ENCODE measurements at places on chromosomes 16 and 17.

GRCh38 chr16:3075523-3075915 lies 10.1 kb downstream of the IL32 start:
- no peak for DNase-seq
- no peaks in the 10 kb centered on the region for H3K36me3 ChIP-seq
- H3K27me3 ChIP-seq, result peaks cover 2% of the 10 kb centered on the region
- H3K4me3 ChIP-seq, result no peak overlapping the region
- no peak overlapping the region for H3K27ac ChIP-seq

- H3K36me3 ChIP-seq, result no peaks in the 10 kb centered on the region
- no peak overlapping the region for H3K27ac ChIP-seq
- no peak overlapping the region for H3K4me3 ChIP-seq
- DNase-seq, result no peak
- peaks cover 5% of the 10 kb centered on the region for H3K27me3 ChIP-seq
- H3K4me1 ChIP-seq, result peaks cover 25% of the 10 kb centered on the region
These were observed 69.3 kb downstream of the CRISPLD2 start for GRCh38 chr16:84889066-84889465.

- no peaks in the 10 kb centered on the region for H3K4me1 ChIP-seq
- H3K27me3 ChIP-seq, result no peaks in the 10 kb centered on the region
- no peak for DNase-seq
- H3K4me3 ChIP-seq, result no peak overlapping the region
- no peaks in the 10 kb centered on the region for H3K36me3 ChIP-seq
These were observed 954.7 kb upstream of the RBFOX1 start for GRCh38 chr16:6377956-6378355.

DNA sequence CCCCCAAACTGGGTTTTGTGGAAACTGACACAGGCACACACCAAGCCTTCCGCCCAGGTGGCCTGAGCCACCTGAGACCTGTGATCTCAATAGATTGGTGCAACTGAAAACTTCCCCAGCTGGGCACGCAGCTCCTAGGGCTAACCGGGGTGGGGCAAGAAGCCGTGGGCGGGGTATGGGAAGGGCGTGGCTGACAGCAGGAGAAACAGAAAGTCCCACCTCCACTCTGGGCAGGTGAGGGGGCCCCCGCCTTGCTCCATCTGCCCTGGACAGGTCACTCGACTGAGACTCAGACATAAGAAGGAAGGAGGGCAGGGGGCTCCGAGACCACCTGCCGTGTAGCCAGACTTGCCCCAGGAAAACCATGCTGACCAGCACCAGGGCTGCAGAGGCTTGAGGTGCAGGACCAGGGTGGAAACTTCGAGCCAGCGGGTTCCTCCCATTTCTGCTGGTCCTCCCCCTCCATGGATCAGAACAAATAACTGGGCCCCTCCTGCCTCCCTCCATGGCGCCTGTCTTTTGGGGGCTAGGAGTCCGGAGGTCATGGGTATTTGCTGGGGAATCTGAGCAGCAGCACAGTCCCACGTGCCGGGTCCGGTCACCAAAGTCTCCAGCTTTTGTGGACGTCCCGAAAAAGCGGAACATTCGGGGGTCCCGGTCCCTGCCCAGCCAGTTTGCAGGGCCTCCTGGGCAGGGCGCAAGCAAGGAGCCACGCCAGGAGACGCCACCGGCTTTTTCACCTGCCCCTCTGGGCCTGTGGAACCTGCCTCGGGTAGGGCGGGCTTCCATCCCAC lies 1.3 kb downstream of the TIMP2 start:
- peaks cover 49% of the 10 kb centered on the region for H3K4me1 ChIP-seq
- no peaks in the 10 kb centered on the region for H3K36me3 ChIP-seq
- peak overlapping the region; percentile 53 for H3K4me3 ChIP-seq
- peaks cover 18% of the 10 kb centered on the region for H3K27me3 ChIP-seq
- DNase-seq, result no peak

- peak within 1 kb of the TSS; percentile 14 for H3K27ac ChIP-seq
- peaks cover 2% of the 10 kb centered on the region for H3K27me3 ChIP-seq
- peaks cover 30% of the 10 kb centered on the region for H3K36me3 ChIP-seq
- peak; percentile 56 for DNase-seq
- H3K4me1 ChIP-seq, result peaks cover 22% of the 10 kb centered on the region
These were observed at the start of gene CSNK2A2 for GRCh38 chr16:58198022-58198683. TSS of gene CSNK2A2 (minus strand) at chr16:58198106. CDS start at chr16:58197736, 370 bp downstream.

DNA sequence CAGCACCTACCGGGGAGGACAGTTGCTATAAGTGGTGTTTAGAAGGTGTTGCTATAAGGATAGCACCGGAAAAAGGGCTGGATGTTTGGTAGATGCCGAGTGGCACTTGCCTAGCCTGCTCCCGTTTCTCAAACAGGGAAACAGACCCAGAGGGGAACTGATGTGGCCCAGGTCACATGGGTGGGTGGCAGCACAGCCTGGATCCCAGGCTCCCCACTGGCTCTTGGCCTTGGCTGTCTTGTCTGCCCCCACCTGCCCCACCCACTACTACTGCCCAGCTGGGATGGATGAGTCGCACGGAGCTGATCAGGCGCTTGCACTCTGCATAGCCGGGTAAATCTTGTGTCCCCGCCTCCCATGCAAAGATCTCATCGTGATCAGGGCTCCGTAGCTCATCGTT lies 7.2 kb downstream of the SMTNL2 start:
- H3K4me3 ChIP-seq, result no peak overlapping the region
- H3K4me1 ChIP-seq, result peaks cover 11% of the 10 kb centered on the region
- H3K27me3 ChIP-seq, result 0 out of 3 replicates have a peak, but pooled peaks cover 4% of the 10 kb centered on the region
- DNase-seq, result no peak
- H3K36me3 ChIP-seq, result no peaks in the 10 kb centered on the region

GRCh38 chr16:57986196-57986595 lies 14.3 kb downstream of the ZNF319 start:
- no peaks in the 10 kb centered on the region for H3K36me3 ChIP-seq
- DNase-seq, result no peak
- H3K27ac ChIP-seq, result no peak overlapping the region
- no peak overlapping the region for H3K4me3 ChIP-seq
- peaks cover 25% of the 10 kb centered on the region for H3K4me1 ChIP-seq

- no peaks in the 10 kb centered on the region for H3K27me3 ChIP-seq
- DNase-seq, result no peak
- H3K36me3 ChIP-seq, result no peaks in the 10 kb centered on the region
- no peak overlapping the region for H3K27ac ChIP-seq
- no peak overlapping the region for H3K4me3 ChIP-seq
These were observed 15.4 kb downstream of the PIGL start for GRCh38 chr17:16232391-16232790.

DNA sequence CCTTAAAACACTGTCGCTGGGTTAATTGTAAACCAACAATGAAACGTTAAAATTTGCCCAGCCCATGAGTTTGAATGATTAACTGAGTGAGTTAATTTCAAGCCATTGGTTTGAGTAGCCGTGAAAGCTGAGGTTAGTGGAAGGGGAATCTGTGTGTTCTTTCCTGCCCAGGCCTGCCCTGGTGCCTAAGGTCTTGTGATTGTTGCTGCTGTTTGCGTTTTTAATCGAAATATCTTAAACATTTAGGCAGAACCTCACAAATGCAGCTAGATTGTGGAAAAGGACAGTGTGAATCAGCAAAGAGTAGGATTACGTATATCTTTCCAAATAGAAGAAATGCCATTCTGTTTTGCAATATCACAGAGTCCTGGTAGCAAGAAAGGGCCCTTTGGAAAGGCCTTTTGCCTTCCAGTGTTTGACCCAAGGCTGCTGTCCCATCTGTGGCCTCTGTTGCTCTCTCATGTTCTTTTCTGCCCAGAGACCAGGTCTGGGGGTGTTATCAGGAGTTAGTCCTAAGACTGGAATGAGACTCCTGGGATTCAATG lies 113.8 kb downstream of the MSI2 start:
- peak overlapping the region; percentile 85 for H3K27ac ChIP-seq
- H3K27me3 ChIP-seq, result no peaks in the 10 kb centered on the region
- peaks cover 95% of the 10 kb centered on the region for H3K4me1 ChIP-seq
- H3K4me3 ChIP-seq, result peak overlapping the region; percentile 39
- peak; percentile 94 for DNase-seq

DNA sequence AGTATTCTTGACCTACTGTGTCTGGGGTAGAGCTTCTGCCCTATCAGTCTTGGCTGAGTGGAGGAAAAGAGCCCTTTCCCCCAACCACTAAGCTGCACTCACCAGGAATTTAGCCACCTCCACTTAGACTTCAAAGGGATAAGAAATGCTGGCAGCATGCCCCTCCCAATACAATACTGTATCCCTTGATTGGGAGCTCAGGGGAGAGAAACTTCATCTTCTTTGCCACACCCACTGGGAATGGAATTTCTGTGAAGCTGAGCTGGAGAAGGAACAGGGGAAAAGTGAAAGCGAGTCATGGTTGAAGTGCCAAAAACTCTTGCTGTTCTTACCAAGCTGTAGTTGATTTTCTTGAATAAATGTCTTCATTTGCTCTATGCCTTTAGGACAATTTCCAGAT lies 68.8 kb downstream of the CEP112 start:
- no peaks in the 10 kb centered on the region for H3K4me1 ChIP-seq
- no peak overlapping the region for H3K27ac ChIP-seq
- no peaks in the 10 kb centered on the region for H3K36me3 ChIP-seq
- no peak overlapping the region for H3K4me3 ChIP-seq

DNA sequence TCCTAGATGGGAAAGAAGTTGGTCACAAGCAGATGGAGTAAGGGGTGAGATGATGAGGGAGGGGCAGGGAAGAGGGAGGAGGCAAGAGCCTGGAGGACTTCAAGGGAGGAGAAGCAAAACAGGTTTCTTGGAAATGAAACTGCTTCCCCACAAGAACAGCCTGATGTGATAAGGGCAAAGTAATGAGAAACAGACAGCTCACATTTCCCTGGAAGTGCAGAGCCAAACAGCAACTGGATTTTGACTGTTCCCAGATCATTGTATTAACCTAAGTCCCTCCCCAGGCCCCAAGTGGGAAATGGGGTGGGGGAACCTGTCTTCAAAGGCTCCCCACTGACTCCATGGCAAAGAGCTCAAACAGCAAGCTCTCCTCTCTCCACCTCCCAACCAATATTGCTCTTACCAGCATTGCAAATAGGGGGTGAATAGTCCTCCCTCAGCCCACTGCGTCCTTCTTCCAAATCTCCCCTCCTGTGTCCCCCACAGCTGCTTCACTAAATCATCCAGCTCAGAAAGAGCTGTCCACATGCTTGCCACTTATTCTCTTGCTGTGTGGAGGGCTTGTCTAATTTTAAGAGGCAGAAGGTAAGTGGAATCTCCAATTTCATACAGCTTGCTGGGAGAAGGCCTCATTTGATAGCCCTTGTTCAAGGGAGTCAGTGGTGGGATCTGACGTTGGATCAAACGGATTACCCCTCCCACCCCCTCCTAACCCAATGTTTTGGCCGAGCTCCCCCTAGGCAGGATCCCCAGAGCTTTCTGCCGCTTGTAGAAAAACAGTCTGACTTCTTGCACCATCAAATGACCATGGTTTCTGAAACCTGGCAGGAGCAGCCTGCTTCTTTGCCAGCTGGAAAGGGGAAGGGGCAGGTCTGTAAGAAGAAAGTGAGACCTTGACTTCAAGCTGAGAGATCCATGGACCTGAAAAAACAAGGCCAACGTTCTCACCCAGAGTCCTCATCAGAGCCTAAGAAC lies 56.3 kb upstream of the SMIM36 start:
- H3K27ac ChIP-seq, result no peak overlapping the region
- H3K36me3 ChIP-seq, result no peaks in the 10 kb centered on the region
- no peaks in the 10 kb centered on the region for H3K4me1 ChIP-seq
- H3K27me3 ChIP-seq, result 0 out of 2 replicates have a peak, but pooled peaks cover 2% of the 10 kb centered on the region

- H3K4me3 ChIP-seq, result no peak overlapping the region
- peaks cover 41% of the 10 kb centered on the region for H3K4me1 ChIP-seq
- H3K36me3 ChIP-seq, result no peaks in the 10 kb centered on the region
- DNase-seq, result peak; percentile 55
- H3K27ac ChIP-seq, result no peak overlapping the region
- H3K27me3 ChIP-seq, result peaks cover 31% of the 10 kb centered on the region
These were observed 27.7 kb downstream of the SRL start for GRCh38 chr16:4214215-4214621.

DNA sequence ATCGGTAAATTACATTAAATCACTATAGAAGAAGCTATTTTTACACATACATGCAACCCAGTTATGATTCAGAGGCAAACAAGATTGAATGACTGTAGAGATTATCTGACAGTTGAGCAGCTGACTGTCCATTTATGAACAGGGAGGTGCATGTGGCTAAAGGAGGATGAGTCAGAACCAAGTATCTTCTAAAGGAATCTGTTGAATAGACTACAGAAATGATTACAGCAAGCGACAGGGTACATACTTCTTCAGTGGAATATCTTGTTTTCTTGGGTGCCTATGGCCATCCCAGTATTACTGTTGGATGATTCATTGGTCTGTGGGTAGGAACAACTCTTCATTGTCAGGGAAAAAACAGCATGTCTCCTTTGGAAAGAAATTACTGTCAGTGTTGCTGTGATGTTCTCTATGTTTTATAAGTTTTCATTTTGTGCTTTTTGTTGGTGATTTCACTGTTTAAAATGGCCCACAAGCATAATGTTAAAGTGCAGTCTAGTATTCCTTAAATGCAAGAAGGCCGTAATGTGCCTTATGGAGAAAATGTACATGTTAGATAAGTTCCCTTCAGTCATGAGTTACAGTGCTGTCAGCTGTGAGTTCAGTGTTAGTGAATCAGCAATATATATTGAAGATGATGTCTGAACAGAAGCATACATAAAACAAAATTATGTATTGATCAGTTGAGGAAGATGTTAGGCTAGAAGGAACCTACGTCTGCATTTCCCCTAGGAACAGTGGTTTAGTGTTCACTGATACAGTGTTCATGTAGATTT lies 27.0 kb downstream of the CBFB start:
- no peak overlapping the region for H3K4me3 ChIP-seq
- H3K36me3 ChIP-seq, result peaks cover under 1% of the 10 kb centered on the region
- DNase-seq, result peak; percentile 29
- no peaks in the 10 kb centered on the region for H3K27me3 ChIP-seq
- H3K4me1 ChIP-seq, result peaks cover 17% of the 10 kb centered on the region

DNA sequence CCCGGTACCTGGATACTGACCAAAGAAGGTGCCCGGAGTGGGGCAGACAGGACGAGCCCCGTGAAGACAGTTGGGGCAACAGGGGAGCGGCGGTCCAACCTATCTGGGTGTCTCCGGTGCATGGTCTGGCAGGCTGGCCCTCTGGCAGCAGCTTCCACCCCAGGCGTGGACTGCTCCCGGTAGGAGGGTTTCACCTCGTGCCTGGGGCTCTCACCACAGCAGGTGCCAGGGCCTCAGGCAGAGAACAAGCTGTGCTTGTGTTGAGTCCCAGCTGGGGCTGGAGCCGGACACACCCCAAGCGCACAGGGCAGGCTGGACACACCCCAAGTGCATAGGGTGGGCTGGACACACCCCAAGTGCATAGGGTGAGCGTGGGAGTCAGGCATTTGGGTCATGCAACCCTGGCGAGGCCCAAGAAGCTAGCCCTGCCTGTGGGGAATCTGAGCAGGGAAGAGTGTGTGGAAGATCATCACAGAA lies 1.5 kb upstream of the FBXL16 start:
- H3K4me1 ChIP-seq, result 0 out of 2 replicates have a peak, but pooled peaks cover under 1% of the 10 kb centered on the region
- DNase-seq, result no peak
- no peaks in the 10 kb centered on the region for H3K36me3 ChIP-seq

- no peaks in the 10 kb centered on the region for H3K36me3 ChIP-seq
- peaks cover 3% of the 10 kb centered on the region for H3K27me3 ChIP-seq
- H3K4me3 ChIP-seq, result no peak overlapping the region
- peaks cover 53% of the 10 kb centered on the region for H3K4me1 ChIP-seq
These were observed 10.1 kb upstream of the CNP start for GRCh38 chr17:41956522-41956921.
